ENCODE measurements at places on chromosomes 5 and 9.

- DNase-seq = no peak
These were observed 5.5 kb upstream of the RUSC2 start for GRCh38 chr9:35484406-35484805.

- DNase-seq = no peak
These were observed 340.3 kb upstream of the CD180 start for GRCh38 chr5:67536866-67537265.

- no peak for DNase-seq
These were observed 9.9 kb downstream of the PLK2 start for GRCh38 chr5:58450018-58450417.

DNA sequence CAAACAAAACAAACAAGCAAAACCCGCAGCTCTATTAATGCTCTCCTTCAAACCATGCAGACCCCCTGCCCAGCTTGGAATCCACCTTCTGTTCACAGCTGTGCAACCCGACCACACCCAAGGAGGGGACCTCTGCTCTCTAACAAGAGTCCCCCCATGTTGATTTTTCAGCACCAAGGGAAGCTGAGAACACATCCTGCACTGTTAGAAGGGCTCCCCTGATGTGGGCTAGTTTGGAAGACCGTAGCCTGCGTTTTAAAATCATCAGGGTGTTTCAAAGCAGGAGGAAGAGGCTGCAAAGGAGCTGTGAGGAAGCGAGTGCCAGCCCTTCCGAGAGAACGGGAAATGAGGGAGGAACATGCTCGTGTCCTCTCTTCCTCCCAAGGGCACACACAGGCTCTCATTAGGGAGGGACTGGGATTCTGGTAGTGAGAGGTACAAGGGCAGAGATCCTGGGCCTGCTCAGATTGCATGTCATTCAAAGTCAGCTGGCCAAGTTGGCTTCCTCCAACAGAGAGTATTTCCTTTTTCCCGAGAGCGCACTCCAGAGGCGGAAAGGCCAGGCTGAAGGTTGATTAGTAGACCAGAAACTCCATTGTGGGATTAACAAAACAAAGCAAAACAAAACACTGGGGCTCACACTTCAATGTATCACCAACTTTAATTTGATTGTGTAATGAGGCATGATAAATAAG, 185.9 kb downstream of the SEMA6A start:
- no peak for DNase-seq

DNA sequence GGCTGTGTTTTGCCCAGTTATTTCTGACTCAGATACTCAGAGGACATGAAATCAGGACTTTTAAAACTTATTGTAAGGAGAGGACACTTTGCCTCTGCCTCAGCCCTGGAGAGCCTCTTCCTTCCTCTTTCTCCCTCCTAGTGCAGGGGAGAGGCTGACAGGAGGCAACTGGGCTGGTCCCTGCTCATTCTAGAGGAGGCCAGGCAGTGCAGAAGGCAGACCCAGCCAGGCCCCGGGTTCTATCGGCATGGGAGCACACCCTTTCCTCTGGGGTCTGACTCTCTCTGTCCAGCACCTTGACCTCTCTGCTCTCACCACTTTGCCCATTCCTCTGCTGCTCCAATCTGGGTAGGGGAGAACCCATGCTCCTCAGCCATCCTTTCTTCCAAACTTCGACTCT, 16.0 kb upstream of the SMIM32 start:
- DNase-seq = no peak

GRCh38 chr5:126975796-126976195, 54.6 kb downstream of the MARCHF3 start:
- DNase-seq = no peak

- no peak for DNase-seq
These were observed 197.2 kb upstream of the S1PR3 start for GRCh38 chr9:88794100-88794499.

- DNase-seq = no peak
These were observed 33.5 kb upstream of the DMRT3 start for GRCh38 chr9:942805-943580.

GRCh38 chr5:88826646-88827585, 56.1 kb downstream of the MEF2C start:
- DNase-seq = peak; percentile 30

- DNase-seq = no peak
These were observed 142.9 kb downstream of the AOPEP start for GRCh38 chr9:94869415-94869843.

- DNase-seq = no peak
These were observed 4.5 kb downstream of the BAAT start for GRCh38 chr9:101380295-101380694.

GRCh38 chr9:34568774-34569173, 20.8 kb downstream of the CNTFR start:
- DNase-seq = no peak

DNA sequence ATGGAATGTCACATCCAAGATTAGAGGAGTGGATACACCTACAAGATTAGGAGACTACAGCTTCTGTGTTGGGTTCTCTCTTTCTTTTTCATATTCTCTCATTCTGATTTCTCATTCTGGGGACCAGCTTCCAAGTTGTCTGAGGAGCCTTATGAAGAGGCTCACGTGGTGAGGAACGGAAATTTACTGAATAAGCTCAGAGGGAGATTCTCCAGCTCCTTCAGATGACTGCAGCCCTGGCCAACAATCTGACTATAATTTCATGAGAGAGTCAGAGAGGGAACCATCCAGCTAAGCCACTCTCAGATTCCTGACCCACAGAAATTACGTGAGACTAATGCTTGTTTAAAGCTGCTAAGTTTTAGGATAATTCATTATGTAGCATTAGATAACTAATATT, 27.1 kb upstream of the TENT2 start:
- no peak for DNase-seq

GRCh38 chr5:54693936-54694657, 176.5 kb downstream of the SNX18 start:
- DNase-seq = no peak

- DNase-seq = no peak
These were observed 18.2 kb downstream of the PPP2CA start for GRCh38 chr5:134207696-134208095.

- DNase-seq = no peak
These were observed 452.4 kb upstream of the WWC1 start for GRCh38 chr5:167839065-167839464.

DNA sequence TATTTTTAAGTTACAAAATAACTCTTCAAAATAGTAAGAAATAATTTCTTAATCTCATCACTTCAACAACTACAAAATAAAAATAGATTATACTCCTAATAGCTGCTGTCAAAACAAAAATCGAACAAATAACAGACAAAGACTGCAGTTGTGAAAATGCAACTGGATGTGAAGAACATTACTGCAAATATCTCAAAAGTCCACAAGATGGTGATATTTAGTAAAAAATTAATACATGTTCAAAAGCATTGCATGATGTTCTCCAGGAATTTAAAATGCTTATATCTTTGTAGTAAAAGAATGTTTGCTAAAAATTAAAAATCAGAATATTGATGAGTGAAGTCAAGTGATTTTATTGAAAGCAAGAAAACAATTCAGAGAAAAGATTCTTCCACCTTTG, 66.2 kb downstream of the MPDZ start:
- DNase-seq = no peak

DNA sequence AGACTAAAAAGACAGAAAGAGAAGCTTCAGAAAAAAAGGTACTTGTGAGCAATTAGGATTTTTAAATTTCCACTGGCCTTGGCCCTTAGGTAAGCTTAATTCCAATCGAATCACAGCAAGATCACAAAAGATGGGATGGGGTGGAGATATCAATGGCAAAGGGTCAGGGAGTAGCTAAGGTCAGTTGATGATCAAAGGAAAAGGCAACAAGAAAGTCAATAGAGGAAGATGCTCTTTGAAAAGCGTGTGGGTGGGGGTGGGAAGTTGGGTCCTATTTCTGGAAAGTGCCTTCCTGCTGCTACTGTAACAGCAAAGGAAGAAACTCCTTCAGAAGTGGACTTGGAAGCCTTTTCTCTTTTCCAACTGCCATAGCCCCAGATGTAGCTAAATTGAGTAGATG, 7.3 kb downstream of the C1QTNF3 start:
- no peak for DNase-seq

Data from CD4-positive, alpha-beta T cell treated with Interleukin-10 for 1 hour (primary cell).